ENCODE measurements at places on chromosomes 2 and 18.

- peak; percentile 90 for DNase-seq
Measured at GRCh38 chr2:44680983-44681531, 260.4 kb upstream of the SIX3 start.

GRCh38 chr2:126898636-126899035 lies at the start of gene TEX51:
TSS of gene TEX51 (plus strand) at chr2:126898890. CDS start at chr2:126898919, 29 bp downstream.
- DNase-seq = no peak

GRCh38 chr2:88099798-88100488 lies 27.9 kb downstream of the FABP1 start:
- peak; percentile 1 for DNase-seq

- DNase-seq = no peak
Measured at GRCh38 chr2:215612786-215613185, 176.9 kb upstream of the FN1 start.

DNA sequence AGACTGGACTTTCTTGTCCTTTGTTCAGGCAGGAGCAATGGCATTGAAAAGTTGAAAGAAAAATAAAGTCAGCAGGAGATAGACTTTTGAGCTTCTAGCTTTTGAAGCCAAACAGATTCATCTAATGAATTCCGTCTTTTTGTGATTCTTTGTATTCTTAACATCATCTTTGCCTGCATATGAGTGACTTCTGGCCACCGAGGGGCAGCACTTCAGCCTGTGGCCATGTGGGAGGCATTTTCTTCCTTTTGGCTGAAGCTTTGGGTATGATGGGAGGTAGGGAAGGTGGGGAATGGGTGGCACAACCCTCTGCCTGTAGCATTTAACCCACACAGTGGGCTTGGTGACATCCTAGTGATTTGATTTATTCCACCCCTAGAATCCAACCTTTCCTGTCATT lies 220.6 kb downstream of the SETBP1 start:
- peak; percentile 70 for DNase-seq

GRCh38 chr2:191333911-191334357 lies 88.7 kb downstream of the MYO1B start:
- DNase-seq = no peak

DNA sequence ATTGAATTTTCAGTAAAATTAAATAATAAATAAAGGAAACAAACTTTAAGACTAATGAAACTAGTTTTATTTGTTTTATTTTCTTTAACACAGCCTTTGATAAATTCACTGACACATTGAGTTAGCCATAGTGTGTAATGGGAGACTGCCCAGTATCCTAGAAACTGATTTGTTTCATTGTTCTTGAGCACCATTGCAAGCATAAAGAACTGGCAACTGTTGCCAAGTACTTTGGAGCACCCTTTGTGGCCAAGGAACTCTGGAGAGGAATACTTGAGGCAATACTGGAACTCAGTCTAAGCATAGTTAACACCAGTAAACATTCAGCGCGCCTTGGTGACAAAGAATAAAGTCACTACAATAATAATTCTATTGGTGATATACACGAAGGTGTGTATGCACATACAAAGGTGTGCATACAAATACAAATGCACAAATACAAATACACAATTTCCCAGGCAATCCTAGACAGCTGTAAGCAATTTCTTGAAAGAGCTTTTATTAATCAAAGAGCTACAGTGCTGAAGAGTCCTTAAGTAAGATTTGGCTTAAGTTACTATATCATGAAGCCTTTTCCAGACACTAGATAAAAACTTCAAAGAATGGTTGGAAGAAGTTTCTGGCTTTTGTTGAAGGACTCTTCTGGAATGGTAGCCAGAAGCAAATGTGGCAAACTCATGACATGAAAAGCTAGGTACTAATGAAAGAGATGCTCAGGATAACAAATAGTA lies 1371.2 kb downstream of the LRP1B start:
- peak; percentile 65 for DNase-seq

GRCh38 chr18:71630696-71631095 lies 913.4 kb downstream of the CBLN2 start:
- DNase-seq = no peak

GRCh38 chr2:167271932-167272331 lies 383.7 kb downstream of the XIRP2 start:
- DNase-seq = no peak

DNA sequence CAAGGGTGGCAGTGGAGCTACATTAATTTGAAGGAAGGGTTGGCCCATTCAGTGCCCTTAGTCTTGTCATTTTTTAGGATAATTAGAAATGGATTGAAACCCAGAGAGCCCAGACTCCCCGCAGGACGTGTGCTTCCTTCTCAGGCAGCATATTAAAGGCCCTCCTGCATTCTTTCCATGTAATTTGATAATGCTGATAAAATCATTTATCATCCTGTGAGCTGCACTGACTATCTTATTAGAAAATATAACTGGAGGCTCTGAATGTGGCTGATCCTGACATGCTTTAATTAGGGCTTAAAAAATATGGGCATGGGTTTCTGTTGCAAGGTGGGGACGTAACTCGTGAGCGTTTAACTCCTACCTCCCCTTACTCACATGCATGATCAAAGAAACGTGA lies 148.1 kb downstream of the ACKR3 start:
- peak; percentile 43 for DNase-seq

GRCh38 chr18:36593001-36593400 lies 235.8 kb downstream of the TPGS2 start:
- DNase-seq = no peak

- peak; percentile 37 for DNase-seq
Measured at GRCh38 chr2:24117902-24118301, 5.2 kb downstream of the PFN4 start.

DNA sequence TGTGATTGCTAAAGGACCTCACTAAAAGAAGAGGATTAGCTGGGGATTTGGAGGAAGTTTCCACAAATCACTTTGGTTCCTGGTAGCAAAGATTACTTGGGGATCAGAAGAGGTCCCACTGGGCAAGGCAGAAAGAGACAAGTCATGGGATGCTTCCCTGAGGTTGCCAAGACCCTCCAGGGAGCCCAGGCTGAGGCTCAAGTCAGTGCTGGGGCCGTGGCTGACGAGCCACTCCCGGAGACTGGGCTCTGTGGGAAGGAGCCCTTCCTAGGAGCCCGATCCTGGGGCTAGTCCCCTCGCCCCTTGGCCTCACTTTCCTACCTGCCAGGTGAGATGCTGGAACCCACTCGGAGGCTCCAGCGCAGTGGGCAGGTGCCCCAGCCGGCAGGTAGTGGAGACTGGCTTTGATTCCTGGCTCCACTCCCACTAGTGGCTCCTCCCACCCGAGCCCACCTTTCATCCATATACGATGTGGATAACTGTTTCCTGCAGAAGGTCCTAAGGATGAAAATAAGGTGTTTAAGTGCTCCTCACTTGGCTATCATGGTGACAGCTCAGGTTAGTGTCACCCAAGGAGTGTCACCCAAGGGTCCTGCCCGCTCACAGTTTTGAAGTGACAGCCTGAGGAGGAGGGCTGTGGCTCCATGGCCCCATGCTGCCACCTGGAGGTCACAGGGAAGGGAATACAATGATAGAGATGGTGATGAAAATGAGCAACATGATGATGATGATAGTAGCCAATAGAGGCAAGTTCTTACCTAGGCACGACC lies 100.5 kb downstream of the CAPN13 start:
- DNase-seq = peak; percentile 69
